ENCODE measurements at places on chromosomes 7 and 10.

DNA sequence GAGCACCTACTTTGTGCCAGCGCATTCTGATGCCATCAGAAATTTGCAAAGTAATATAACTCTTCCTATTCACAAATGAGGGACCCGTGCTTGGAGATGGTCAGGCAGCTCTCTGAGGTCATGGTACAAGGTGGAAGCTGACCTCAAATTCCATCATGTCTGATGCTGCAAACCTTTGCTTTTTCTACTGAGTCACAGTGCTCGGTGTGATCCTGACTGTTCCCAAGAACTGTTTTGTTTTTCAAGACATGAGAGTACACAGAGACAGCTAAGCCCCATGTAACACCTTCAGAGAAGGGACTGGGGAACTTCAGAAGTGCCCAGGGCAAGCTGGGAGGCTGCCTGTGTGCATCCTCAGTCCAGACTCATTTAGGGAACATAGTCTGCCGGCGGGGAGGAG is 111.3 kb downstream of the FRMD4A start:
- DNase-seq: no peak

GRCh38 chr7:27095050-27095896 is 527 bp downstream of the HOXA1 start:
- no peak for DNase-seq

DNA sequence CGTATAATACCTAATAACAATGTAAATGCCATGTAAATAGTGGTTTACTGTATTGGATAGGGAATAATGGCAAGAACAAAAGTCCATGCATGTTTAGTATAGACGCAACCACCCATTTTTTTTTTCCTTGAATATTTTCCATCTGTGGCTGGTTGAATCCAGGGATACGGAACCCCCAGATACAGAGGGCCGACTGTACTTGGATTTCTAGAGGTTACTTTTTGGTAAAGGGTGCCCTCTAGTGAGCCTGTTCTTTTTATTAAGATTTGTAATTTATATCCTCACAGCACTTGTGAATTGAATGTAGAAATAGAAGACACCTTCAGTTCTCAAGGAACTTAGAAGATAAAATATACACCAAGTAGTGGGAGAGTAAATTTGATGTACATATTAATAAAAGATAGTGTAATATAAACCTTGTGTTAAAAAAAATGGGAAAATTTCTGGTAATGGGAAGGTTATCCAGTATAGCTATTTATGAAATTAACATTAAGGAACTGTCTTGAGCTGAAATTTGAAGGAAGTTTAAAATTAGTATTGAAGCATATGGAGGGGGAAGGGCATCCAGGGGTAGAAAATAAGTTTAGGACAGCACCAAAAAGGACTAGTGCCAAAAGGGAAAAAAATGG is 32.0 kb downstream of the EXOC6 start:
- DNase-seq: peak; percentile 20

GRCh38 chr10:83023662-83024061 is 1115.6 kb upstream of the GHITM start:
- no peak for DNase-seq

DNA sequence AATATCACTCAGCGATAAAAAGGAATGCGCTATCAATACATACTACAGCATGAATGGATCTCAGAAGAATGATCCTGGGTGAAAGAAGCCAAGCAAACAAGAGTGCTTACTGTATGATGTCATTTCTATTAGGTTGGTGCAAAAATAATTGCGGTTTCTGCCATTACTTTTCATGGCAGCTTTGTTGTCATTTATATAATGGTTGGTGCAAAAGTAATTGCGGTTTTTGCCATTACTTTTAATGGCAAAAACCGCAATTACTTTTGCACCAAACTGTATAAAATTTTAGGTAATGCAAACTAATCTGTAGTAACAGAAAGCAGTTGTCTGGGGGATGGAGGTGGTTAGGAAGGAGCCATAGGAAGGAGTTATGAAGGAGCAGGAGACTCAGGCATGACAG is 318.3 kb upstream of the ZMIZ1 start:
- no peak for DNase-seq
